ENCODE measurements at places on chromosomes 6 and 20. TPM values are rescaled to one million over a fixed set of nuclear protein-coding genes. Genes with fewer than 3 reads are reported as not detected.

DNA sequence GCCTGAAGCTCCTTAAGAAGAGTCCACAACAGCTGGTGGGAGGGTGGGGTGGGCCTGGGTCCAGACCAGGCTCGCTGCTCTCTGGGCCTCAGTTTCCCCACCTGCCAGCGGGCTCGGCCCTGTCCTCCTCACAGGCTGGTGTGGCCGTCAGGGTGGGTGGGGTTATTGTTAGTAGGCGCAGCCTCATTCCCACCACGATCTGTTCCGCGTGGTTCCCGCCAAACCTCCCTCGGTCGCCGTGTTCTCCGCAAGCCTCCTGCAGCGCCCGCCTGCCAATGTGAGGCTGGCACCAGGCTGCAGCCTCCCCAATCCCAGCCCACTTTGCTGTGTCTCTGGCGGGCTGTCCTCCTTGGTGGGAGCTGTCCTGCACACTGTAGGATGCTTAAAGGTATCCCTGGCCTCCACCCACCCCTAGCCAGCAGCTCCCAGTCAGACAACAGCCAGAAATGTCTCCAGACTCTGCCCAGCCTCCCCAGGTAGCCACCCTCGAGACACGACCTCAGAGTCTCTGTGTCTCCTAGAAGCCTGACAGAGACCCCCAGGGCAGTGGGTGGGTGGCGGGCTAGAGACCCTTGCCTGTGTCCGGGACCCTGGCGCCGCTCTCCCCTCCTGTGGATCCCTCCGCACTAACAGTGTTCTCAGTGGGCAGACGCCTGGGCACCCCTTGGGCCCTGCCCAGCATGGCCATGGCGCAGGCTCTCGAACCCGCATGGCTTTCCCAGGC lies 15.3 kb downstream of the SLC17A9 start:
- no peak for ATAC-seq

DNA sequence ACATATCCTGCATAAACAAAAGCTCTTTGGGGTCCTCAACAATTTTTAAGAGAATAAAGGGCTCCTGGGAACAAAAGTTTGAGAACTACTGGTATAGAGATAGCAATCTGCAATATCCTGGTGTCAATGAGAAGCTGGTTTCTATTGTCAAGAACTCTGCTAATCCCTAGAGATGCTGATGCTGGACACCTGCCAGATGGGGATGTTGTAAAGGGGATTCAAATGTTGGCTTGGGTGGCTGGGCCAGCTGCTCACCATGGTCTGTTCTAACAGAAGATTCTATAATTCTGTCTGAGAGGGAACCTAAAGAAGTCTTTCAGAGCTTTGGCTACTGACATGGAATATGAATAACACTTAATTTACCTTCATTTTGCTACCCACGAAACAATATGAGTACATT lies 137.8 kb downstream of the BTBD9 start:
- no peak for ATAC-seq

- peak; percentile 5 for ATAC-seq
Measured at GRCh38 chr6:6007366-6008088, 802 bp upstream of the NRN1 start.

- no peak for ATAC-seq
Measured at GRCh38 chr20:12028771-12029170, 111.1 kb downstream of the BTBD3 start.

DNA sequence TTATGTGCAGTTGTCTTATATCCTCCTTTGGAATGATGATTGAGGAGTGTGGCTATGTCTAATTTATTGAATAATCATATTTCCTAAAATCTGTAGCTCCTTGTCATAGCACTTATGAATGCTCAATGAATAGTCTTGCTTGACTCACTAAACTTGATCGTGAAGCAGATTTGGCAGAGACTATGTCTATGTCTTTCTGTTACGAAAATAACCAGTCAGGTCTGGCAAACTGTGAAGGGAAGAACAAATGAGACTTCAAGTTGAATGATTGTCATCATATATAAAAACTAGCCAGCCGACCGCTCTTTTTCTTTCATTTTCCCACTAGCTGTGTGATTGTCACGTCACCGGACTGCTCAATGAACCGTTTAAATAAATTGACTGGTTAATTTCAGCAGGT lies 1303.9 kb upstream of the GJE1 start:
- ATAC-seq: no peak

The SEMG1 gene
- total RNA-seq: 0.42 TPM

The CYP39A1 gene
- total RNA-seq: 0.83 TPM

All from motor neuron (in vitro differentiated cells).